Globus pallidus (tissue), 1 donor: ENCODE measurements at places on chromosomes 2 and 18.

GRCh38 chr18:37006742-37007141 lies 177.8 kb downstream of the KIAA1328 start:
- no peak for DNase-seq

DNA sequence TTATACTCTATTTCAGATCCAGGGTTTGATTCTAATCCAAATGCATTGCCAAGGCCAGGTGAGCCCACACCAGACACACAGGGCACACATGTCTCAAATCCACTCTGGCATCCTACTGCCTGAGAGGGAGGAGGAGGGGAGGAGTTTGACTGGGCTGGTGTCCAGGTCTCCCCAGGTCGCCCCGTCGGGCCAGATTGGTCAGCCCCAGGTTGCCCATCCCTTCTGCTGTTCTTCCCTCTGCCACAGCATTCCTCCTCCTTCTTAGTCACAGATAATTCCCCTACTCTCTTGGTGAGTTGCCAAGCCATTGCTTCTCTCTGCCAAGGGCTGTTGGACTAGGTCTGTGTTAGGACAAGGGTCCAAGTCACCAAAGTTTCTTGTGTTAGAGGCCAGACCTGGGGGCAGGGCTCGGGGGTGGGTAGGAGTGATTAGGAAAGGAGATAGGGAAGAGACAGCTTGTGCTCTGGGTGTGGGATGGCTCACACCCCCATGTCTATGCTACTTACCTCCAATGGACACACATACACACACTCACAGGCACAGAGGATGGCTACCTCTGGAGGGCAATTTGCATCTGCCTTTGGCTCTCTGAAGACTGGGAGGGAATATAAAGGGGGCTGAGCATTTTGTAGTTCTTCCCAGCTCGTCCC lies 2.5 kb upstream of the EGR4 start:
- DNase-seq = no peak

GRCh38 chr2:56587456-56587855 lies 403.7 kb downstream of the CCDC85A start:
- DNase-seq = no peak

DNA sequence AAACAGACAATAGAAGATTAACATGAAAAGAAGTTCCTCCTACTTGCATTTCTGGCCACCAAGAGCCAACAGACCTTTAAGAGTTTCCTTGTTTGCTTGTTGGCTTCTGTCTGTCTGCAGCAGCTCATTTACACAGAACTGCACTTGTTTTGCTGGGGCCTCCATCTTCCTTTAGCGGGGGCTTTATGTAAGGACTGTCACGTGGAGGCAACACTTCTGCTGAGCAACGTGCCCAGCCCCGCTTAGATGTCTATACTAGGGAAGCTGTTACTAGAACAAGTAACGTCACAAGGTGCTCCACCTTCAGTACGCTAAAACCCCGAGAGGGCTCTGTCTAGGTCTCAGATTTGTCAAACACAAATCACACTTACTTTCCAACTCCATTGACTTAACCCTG lies 104.3 kb upstream of the PXDN start:
- no peak for DNase-seq

DNA sequence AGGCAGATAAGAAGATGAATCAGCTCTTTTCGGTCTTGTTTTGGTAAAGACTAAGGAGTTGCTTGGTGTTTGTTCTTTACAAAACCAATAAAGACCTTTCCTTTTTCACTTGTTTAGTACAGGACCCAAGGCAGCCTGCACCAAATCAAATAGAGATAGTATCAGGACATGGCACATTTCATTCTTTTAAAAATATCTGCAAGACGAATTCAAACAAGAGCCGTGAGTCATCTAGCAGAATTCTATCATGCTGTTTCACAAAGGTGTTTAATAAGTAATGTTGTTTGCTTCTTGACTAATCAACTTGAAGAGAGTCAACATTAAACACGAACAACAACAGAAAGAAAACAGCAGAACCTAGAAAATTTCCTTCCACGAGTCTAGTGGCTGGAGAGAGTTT lies 102.8 kb upstream of the TTN start:
- DNase-seq = no peak

- no peak for DNase-seq
Measured at GRCh38 chr2:72085513-72085912, 62.1 kb downstream of the CYP26B1 start.
